Activated CD4-positive, alpha-beta T cell treated with anti-CD3 and anti-CD28 coated beads, Interleukin-2, amount 10 ng/mL, durations not matched to agents 7 days and 5 days (primary cell): ENCODE measurements at places on chromosomes 13 and 19. TPM values are rescaled to one million over a fixed set of nuclear protein-coding genes. Genes with fewer than 3 reads are reported as not detected.

- DNase-seq: no peak
Measured at GRCh38 chr19:1244693-1245451, 3.3 kb downstream of the ATP5F1D start.

DNA sequence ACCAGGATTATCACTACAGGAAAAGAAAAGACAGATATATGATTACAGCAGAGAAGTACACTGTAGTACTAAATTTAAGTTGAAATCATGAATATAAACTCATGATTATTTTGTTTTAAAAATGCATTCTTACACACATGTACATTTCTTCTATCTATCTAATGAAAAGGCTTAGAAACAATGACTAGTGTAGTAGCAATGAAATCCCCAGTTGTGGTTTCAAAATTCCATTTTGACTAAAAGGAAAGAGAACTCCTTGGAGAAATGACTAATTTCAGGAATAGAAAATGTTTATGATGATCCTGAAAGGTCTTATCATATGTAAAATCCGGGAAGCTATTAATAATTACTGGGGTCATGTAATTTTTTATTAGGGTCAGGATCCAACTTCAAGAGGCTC lies 195.0 kb upstream of the STARD13 start:
- no peak for DNase-seq

DNA sequence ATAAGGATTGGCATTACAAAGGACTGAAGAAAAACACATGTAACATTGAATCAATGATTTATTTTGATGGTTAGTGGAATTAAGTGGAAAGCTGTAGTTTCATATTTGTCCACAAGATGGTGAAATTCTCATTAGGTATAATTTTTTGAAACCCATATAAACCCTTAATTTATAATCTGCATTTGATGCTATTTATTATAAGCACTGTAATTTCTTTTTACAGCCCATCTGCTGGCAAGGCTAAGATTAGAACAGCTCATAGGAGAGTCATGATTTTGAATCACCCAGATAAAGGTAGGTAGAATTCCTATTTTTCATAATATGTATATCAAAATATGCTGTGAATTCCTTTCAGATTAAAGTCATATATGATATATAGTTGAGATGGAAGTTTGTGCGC lies 62.2 kb downstream of the DNAJC15 start:
- no peak for DNase-seq

DNA sequence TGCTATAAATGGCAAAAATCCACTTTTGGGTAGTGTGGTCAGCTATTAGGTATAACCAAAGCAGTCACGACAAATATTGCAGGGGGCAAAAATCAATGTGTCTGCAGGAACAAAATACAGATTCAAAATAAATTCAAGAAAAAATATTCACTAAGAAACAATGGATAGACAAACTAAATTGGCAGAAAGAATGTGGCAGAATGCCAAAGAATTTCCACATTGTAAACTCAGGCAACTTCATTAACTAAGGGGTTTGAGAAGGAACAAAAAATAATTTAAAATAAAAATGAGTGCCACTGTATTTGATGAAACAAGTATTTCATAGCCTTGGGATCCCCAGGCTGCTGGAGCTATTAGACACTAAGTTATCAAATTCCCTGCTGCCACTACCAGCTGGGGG lies 193.1 kb downstream of the VWA8 start:
- no peak for DNase-seq

GRCh38 chr19:15640294-15640903 lies at the start of gene CYP4F3:
Gene CYP4F3 (plus strand): TSS chr19:15640897. CDS start chr19:15641416, 519 bp downstream.
- DNase-seq: no peak

- DNase-seq: no peak
Measured at GRCh38 chr19:18452386-18452785, 14.5 kb upstream of the ISYNA1 start.

- no peak for DNase-seq
Measured at GRCh38 chr19:3879656-3880055, 829 bp upstream of the ATCAY start.

DNA sequence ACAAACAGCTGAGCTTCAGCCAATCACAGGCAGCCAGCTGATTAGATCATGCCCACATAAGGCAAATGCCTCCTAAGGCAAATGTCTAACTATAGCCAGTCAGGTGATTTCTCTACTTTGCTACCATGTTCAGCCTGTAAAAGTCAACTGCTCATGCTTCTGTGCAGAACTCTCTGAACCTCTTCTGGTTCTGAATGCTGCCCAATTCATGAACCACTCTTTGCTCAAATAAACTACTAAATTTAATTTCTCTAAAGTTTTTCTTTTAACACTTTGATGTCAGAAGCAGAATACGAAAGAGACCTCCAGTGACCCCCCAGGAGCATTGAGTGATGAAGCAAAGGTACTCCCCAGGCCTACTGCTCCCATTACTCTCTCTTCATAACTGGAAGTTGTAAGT lies 240.7 kb upstream of the IPO5 start:
- no peak for DNase-seq

DNA sequence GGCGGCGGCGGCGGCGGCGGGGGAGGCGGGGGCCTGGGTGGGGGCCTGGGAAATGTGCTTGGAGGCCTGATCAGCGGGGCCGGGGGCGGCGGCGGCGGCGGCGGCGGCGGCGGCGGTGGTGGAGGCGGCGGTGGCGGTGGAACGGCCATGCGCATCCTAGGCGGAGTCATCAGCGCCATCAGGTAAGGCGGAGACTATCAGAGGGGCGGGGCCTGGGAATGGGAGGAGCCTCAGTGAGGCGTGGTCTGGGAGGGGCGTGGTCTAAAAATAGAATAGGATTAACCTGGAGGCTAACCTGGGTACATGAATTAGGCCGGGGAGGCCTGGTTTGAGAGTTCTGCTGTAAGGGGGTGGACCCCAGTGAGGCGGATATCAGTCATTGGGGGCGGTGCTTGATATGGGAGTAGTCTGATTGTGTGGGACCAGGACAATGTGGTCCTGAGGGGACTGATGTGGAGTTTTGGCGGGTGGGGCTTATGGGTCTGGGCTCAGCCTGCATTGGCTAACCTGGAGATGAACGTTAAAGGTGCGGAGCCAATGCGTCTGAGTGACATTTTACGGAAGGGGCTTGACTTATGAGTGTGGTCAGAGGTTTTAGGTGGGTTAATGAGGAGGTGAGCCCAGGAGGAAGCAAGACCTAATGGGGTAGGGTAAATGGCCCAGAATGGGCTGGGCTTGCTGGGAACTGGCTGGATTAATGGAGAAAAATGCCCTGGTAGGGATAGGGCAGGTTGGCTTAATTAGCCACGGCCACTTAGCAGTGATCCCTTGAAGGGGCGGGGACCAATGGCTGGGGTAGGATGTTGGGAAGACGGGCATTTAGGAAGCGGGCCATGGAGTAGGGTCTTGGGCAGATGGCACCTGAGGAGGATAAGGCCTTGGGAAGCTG lies 1.4 kb downstream of the CAPNS1 start:
- DNase-seq: peak; percentile 92

ADPRHL1 gene
- total RNA-seq: 1.4 TPM

DHDH gene
- 3.2 TPM for total RNA-seq

- DNase-seq: peak; percentile 93
Measured at GRCh38 chr19:16143399-16144215, at the start of gene HSH2D. Gene HSH2D (plus strand): TSS chr19:16143685. CDS start chr19:16148751, 5,066 bp downstream.

DNA sequence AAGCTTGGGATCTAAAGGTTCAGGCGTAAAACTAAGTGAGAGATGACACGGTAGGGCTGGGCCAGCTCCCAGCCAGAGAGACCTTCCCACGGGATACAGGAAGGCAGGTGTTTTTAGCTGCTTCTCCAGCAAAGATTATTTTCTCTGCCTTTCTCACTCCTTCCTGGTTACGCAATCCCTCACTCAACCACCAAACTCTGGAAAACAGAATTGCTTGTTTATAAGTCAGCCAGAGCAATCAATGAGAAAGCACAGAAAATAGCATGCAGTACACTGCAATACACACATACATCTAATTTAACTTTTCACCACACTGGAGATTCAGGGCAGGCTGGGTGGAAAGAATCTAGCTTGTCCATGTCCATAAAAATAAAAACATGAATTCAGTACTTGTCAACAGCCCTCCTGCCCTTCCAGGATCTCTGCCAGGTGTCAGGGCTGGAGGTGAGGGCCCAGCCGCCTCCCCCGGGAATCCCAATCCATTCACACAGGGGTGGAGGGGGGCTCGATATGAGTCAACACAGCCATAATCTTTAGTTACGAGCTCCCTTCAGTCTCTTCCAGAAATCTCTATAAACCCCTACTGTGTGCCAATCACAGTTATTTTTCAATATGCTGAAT lies 12.2 kb downstream of the RHPN2 start:
- DNase-seq: no peak

- DNase-seq: peak; percentile 100
Measured at GRCh38 chr19:48321372-48321621, 4.1 kb upstream of the EMP3 start.

ZMYM5 gene
- total RNA-seq: 14.5 TPM

RNF17 gene
- total RNA-seq: 0.42 TPM

DNA sequence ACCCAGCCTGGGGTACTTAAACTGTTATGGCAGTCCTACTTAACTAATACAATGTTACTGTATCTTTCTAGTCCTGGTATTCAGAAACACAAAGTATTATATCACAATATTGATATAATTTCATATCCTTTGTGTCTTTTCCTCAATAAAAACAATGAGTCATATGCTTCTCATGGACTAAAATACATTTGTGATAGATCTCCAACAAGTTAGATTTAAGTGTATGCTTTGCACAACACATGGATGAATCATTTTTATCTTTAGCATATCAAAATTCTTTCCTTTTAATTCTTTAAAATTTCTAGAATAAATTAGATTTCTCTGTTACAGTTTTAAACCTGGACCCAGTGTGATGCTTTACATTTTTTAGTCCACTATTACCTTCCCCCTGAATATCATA lies 1357.8 kb upstream of the ATXN8OS start:
- no peak for DNase-seq

DNA sequence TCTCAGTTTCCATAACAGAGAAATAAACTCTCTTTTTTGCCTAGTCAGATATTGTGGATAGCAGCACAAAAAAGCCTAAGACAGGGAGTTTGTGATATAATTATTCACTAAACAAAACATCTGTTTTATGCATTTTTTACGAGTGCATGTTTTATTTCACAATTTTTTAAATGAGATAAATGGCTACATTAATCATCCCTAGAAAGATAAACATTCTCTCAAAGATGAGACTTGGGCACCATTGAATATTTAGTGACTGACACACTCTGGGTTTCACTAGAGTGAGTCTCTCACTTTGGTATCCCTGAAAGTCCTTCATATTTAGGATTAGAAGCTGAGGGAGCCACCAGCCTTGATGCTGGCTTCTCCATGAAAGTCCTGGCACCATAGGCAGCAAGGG lies 74.3 kb upstream of the LRCH1 start:
- DNase-seq: no peak

GRCh38 chr19:31784671-31785101 lies 435.4 kb upstream of the TSHZ3 start:
- no peak for DNase-seq

DNA sequence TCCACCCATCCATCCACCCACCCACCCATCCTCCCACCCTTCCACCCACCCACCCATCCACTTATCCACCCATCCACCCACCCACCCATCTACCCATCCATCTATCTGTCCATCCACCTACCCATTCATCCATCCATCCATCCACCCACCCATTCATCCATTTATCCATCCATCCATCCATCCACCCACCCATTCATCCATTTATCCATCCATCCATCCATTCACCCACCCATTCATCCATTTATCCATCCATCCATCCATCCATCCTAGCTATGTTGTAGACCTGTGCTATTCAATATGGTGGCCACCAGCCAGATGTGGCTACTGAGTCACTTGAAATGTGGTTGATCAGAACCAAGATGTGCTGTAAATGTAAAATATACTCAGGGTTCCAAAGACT lies 5.1 kb downstream of the CAMSAP3 start:
- no peak for DNase-seq
